ENCODE measurements at places on chromosomes 2 and 18.

- DNase-seq: no peak
Measured at GRCh38 chr2:232460171-232460570, 4.2 kb downstream of the ALPI start.

DNA sequence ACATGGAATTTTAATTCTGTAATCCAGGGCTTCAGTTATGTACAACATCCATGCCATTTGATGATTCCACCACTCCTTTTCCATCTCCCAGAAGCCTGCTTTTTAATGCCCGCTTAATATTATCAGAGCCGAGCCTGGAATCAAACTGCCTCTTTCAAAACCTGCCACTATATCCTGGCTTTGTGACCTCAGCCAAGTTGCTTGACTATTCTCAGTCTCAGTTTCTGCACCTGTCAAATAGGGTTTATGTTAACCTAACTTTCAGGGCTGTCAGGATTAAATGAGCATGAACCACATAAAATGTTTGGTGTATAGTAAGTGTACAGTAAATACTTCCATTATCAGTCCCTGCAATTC, 108.7 kb downstream of the XRCC5 start:
- DNase-seq: no peak

DNA sequence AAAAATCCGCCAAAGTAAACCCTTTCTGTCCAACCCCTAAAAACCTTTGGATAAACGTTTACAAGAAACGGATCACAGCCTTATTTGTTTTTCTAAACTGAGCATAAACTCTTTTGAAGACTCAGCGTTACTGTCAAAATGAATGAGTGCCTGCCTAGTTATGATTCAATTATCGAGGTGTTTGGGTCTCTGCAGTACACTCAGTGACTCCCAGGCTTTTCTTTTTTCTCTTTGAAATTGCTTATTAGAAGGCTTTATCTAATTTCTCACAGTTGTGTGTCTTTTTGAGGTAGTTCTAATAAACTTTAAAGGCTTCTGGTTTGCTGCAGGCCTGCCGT, 663 bp downstream of the RHBDD1 start:
- no peak for DNase-seq

GRCh38 chr18:61939046-61939674, 46.4 kb upstream of the RNF152 start:
- DNase-seq: no peak

DNA sequence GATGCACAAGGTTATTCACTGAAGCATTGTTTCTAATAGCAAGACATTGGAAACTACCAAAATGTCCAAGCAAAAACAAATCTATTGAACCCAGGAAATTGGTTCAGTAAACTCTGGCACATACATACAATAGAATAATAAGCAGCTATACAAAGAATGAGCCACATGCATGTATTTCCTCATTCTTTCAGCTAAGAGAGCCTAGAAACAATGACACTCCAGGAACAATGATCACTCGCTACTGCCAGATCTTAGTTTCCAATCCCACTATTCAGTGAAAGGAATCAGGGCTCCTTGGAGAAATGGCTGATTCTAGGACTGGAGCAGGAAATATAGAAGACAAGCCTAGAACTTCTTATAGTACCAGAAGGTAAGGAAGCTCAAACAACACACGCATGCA, 221.9 kb upstream of the AGAP1 start:
- DNase-seq: no peak

DNA sequence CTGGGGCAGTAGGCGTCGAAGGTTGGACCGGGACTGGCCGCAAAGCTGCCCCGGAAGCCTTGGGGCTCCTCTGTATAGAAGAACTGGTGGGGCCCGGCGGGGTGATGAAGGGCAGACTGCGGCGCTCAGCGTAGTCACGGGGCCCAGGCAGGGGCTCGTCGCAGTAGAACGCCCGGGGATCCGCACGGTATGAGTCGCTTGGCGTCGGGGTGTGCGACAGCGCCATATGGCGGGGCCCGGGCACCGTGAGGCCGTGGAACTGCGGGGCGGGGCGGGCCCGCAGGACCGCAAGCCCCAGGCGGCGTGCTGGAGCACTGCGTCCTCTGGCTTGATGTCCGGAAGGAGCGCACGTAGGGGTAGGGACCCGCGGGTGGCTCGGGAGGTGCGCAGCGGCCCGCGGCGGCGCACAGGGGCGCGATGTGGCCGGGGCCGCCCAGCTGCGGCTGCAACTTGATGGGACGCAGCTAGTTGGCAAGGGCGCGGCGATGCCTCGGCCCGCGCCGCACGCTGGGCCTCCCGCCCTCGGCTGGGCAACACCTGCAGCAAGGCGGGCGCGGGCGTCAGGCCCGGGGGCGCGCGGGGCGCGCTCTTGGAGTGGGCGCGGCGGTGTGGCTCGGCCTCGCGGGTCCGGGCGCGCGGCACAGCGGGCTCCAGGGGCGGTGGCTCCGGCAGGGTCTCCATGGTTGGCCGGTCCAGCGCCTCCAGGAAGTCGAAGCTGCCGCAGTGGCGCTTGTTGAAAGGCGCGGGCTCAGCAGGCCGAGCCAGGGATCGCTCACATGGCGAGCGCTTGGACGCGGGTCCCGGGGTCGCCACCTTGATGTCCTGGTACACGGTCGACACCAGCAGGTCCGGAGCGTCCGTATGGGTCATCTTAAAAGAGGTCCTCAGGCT, 251.4 kb downstream of the ANKRD30B start:
- no peak for DNase-seq

- no peak for DNase-seq
Measured at GRCh38 chr2:118291251-118291880, 203.1 kb downstream of the INSIG2 start.

DNA sequence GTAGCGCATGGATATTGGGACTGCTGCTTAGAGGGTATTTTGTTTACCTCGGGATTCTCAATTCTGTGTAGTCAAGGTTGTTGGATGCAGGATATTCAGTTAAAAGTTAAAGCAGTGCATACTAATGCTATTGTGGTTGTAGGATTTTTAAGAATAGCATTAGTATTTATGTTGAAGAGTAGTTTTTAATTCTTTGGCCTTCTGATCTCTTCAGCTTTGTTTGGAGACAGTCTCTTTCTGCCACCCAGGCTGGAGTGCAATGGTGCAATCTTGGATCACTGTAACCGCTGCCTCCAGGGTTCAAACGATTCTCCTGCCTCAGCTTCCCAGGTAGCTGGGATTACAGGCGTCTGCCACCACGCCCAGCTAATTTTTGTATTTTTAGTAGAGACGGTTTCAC, 1.5 kb downstream of the RHBDD1 start:
- DNase-seq: no peak
